Left ventricle myocardium superior (tissue), 1 donor: ENCODE measurements at places on chromosomes 5 and 9.

GRCh38 chr9:93291536-93292287, 107.8 kb downstream of the WNK2 start:
- no peak for DNase-seq

GRCh38 chr5:107450531-107450930, 220.2 kb downstream of the EFNA5 start:
- no peak for DNase-seq

DNA sequence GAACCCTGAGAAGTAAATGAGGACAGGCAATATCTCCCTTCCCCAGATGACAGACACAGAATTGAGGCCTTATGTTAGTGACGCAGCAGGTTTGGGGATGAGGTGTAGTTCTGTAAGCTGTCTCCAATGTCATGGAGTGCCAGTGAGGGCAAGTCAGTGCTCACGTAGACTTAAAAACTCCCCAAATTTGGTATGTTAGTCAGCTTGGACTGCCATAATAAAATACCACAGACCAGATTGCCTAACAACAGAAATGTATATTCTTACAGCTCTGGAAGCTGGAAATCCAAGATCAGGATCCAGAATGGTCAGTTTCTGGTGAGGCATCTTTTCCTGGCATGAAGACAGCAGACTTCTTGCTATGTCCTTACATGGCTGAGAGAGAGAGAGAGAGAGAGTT, 14.9 kb downstream of the FOXI1 start:
- DNase-seq, result no peak

- DNase-seq, result no peak
These were observed 124.8 kb downstream of the TRPM6 start for GRCh38 chr9:74762950-74763349.

DNA sequence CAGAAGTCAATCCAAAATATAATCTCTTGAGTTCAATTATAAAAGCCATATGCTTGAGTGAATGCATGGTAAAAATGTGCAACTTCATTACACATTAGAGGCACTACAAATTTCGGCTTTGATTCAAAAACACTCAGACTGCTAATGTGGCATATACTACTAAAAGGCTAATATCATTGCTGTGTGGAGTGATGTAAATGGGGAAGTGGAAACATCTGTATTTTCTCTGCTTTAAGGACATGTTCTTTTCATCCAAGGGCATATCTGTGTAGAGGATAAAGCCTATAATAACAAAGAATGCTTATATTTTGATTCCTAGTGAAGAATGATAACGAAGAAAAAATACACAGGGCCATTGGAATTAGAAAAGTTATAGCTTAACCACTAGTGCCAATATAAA, 643.9 kb upstream of the ZNF608 start:
- DNase-seq, result no peak

DNA sequence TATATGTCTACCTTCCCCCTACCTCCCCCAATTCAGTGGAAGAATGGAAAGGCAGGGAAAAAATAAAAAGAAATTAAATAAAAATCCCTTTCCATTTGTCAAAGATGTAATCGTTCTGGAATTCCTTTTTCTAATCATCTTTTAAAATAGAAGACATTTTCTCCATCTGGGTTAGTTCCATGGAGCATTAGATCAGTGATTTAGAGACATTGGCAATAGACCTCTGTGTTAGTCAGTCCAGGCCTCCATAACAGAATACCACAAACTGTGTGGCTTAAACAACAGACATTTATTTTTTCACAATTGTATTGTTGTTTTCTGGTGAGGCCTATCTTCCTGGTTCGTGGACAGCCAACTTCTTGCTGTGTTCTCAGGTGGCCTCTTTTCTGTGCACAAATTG, 516.6 kb upstream of the DAB2 start:
- DNase-seq, result no peak

GRCh38 chr9:88691811-88692210, 156.8 kb downstream of the NXNL2 start:
- DNase-seq, result no peak

DNA sequence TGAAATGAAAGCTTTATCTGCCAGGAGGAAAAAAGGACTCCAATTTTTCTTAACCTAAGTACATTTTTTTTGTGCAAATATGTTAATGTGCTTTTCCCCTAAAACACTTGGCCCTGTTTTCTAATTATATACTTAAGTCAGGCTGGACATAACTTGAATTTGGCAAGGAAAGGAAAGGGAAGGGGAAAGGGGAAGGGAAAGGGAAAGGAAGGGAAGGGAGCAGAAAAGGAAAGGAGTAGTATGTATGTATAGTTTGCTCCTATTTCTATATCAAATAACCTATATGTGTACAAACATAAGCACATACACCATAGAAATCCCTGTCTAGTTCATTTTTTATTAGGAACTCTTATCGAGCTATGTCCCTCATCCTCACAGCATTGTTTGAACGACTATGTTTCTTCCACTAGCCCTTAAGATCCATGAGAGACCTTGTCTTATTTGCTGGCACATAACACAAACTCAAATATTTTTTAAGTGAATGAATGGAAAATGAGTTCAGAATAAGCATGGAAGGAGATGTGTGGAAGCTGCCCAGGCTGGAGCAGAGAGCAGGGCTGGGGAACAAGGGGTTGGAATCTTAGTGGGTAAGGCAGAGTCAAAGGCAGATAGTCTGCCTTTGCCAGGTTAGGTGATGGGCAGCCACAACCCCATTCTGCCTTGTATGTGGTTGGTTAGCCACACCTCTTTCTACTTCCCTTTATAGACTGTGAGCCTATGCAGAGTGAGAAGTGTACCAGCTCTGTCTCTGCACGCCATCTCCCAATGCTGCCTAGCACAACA, 70.0 kb downstream of the KLHL3 start:
- peak; percentile 37 for DNase-seq

GRCh38 chr5:78275998-78276543, 18.4 kb downstream of the AP3B1 start:
- DNase-seq, result no peak

- DNase-seq, result no peak
These were observed 7.6 kb downstream of the TTC39B start for GRCh38 chr9:15299374-15299939.

- no peak for DNase-seq
These were observed 6.4 kb downstream of the FPGS start for GRCh38 chr9:127809002-127809539.

- no peak for DNase-seq
These were observed 118.3 kb downstream of the PIK3R1 start for GRCh38 chr5:68333649-68334552.

GRCh38 chr5:41418220-41419031, 92.0 kb downstream of the PLCXD3 start:
- DNase-seq, result peak; percentile 32

GRCh38 chr5:73764586-73764985, 138.6 kb downstream of the ARHGEF28 start:
- DNase-seq, result no peak

GRCh38 chr9:504921-505740, 290.5 kb downstream of the DOCK8 start:
- peak; percentile 65 for DNase-seq

DNA sequence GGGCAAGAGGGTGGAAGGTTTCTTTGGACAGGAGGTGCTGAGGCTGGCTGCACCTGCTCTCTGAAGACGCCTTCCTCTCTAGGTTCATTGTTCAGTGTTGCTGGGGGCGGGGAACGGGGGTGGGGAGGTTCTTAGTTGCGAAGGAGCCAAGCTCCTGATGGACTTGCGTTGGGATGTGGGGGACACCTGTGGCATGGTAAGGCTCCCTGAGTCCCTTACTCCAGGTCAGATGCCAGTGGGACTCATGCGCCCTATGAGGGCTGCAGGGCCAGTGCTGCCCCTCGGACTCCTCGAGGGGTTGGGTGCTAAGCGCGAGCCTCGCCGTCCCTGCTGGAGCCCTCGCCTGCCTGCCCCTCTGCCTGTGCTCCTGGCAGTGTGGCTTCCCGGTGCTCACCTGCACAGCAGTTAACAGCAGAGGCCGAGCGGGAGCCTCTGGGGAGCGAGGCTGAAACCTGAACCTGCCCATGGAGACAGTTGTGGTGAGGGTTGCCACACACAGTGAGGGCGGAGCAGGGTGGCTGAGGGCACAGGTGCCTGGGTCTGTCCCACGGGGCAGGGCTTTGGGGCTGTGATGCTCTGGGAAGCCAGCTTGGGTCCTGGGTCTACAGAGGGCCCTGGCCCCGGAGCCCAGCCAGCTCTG, 5.5 kb downstream of the RNU6ATAC start:
- no peak for DNase-seq

DNA sequence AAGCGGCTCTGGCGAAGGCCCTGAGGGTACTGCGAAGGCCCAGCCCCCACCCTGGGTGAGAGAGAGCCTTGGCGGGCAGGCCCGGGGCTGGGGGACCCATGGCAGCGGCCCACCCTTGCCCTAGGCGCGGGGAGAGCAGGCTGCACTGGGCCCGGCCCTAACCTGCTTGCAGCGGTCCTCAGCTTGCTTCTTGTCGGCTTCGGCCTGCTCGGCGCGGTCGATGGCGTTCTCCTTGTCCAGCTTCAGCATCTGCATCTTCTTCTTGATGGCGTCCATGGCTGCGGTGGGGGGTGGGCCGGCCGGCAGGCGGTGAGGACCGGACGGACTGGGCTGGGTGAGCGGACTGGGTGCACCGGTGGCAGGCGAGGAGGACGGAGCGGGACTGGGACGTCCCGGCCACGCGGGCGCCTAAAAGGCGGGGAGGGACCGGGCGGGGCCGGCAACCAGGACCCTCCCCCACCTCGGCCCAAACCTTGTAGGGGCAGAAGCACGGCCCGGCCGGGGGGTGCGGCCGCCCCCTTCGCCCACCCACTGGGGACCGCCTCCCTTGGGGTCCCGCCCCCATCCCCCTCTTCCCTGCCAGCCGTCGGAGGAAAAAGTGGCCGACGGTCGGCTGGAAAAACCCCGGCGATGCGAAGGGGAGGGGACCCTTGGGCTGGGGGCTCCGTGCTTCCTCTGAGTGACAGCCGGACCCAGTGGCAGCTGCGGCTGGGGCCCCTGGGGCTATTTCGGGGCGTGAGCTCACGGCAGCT, at the start of gene TPM2:
TSS of gene TPM2 (minus strand) at position 384 of the 752 bp plus-strand sequence. CDS start at position 276, 108 bp downstream.
- peak; percentile 91 for DNase-seq

GRCh38 chr5:125848751-125849150, 574.5 kb upstream of the GRAMD2B start:
- DNase-seq, result no peak

DNA sequence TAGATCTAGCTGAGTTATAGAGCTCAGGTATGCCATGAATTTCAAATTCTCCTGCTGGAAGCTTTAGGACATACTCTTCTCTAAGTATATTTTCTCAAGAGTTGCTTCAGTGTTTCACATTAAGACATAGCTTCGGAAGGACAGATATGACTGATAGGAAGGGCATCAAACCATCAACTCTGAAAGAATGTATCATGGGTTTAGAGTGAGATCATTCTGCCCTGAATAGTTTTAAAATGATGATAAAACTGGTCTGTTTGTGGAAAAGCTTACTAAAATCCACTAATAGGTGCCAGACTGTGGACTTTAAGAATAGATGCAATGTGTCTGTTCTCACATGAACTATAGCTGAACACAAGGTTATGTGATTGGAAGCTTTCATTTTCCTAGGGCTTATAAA, 8.4 kb downstream of the SPEF2 start:
- DNase-seq, result no peak

DNA sequence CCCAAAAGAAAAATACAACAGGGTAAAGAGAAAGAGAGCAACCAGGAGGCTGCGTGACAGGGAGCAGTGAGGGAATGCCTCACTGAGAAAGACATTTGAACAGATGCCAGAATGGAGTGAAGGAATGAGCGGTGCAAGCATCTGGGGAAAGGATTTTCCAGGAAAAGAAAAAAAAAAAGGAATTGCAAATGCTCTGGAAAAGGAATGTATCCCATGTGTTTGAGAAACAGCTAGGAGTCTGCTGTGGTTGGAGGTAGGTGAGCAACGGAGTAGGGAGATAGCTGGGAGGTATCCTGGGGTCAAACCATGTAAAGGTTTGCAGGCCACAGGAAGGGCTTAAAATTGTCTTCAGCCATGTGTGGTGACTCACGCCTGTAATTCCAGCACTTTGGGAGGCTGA, 23.6 kb upstream of the CEMIP2 start:
- no peak for DNase-seq

DNA sequence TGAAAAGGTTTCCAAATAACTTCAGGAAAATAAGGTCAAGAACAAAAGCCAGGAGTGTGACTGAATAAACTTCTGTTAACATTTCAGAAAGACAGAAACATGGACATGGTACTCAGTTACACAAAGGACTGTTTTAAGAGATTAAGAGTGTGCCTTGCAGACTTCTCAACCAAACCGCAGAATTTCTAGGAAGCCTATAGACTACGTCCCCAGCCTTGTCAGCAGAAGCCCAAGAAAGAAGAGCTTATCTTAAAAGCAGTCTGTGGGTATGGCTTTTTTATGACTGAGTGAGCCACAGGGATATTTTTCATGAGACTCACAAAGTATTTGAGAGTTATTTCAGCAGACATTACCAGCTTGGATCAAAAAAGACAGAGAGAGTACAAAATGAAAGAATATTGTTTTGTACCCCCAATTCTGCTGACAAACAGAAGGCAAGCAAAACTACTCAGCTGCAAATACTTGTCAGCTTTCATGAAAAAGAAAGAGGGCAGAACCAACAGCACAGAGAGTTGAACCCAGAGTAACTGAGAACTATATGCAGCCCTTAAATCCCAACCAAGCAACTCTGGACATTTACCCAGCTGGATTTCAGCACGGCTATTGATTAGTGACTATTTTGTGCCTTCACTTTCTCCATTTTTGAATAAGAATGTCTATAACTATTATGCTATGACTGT, 711.0 kb upstream of the CTNND2 start:
- no peak for DNase-seq

- no peak for DNase-seq
These were observed 17.3 kb upstream of the ZNF622 start for GRCh38 chr5:16482891-16483290.

DNA sequence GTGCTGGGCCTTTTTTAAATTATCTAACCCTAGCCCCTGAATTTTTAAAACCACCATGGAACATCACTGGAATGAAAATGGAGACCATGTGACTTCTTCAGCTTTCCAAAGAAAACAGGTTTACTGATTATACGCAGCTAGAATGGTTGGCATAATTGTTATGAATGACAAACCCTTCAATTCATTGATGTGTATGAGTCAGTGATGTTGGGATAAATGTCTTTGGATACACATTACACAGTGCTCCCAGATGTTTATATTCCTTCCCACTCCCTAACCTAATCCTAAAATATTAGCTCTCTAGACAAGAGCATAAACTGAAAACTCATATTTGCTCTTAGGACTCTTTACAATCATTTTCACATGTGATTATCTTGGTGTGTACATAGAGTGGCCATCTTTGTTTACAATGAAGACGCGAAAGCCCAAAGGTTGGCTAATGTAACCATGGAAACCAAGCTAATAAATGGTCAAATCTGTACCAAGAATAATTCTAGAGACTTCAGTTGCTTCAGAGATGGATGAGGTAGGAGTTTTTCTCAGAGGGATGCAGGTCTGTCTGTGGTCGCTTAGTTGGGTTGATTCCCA, 131.2 kb upstream of the HMHB1 start:
- no peak for DNase-seq

GRCh38 chr5:33340195-33340594, 100.6 kb upstream of the TARS1 start:
- no peak for DNase-seq
